ENCODE measurements at places on chromosomes 16 and 17. TPM values are rescaled to one million over a fixed set of nuclear protein-coding genes. Genes with fewer than 3 reads are reported as not detected.

GRCh38 chr16:35192993-35193392, 1733.6 kb downstream of the TP53TG3F start:
- DNase-seq = no peak

GRCh38 chr17:75404223-75404730, 1.2 kb downstream of the GRB2 start:
- DNase-seq = peak; percentile 67

GRCh38 chr17:16353317-16354174, at the start of gene CENPV:
CENPV (minus strand) TSS chr17:16353469; CDS start chr17:16353436, 33 bp downstream.
- DNase-seq = peak; percentile 80

GRCh38 chr17:39026980-39027451, 59.8 kb upstream of the FBXO47 start:
- DNase-seq = peak; percentile 19

GRCh38 chr16:3536271-3536731, 35.5 kb downstream of the CLUAP1 start:
- DNase-seq = no peak

GRCh38 chr16:65218348-65218747, 96.5 kb upstream of the CDH11 start:
- no peak for DNase-seq

Gene HCRT
- 0.19 TPM for total RNA-seq

Gene COL1A1
- 29.5 TPM for total RNA-seq

Measured in thymus (tissue), 14 donors.